ENCODE measurements at places on chromosomes 4 and X.

- DNase-seq: no peak
Observed at GRCh38 chr4:61246034-61246433, 45.9 kb downstream of the ADGRL3 start.

DNA sequence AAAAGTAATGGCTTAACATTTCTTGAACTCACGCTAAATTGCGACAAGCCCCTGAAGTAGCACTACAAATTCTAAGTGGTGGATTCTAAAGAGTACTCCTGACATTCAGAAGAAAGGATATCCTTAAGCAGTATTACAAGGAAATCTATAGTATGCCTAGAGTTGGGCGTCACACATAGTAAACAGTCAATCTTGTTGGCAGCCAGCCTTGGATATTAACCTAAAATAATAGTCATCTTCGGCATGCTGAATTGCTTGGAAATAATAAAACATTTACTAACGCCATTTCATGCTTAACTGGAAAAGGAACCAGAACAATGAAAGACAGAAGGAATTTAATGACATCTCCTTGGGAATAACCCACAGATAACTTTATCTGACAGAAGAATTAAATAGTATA lies 18.6 kb downstream of the ATP8A1 start:
- peak; percentile 11 for DNase-seq

- DNase-seq: peak; percentile 58
Observed at GRCh38 chrX:151793886-151794285, 59.3 kb downstream of the CNGA2 start.

GRCh38 chr4:143207555-143207954 lies 22.8 kb downstream of the USP38 start:
- no peak for DNase-seq

DNA sequence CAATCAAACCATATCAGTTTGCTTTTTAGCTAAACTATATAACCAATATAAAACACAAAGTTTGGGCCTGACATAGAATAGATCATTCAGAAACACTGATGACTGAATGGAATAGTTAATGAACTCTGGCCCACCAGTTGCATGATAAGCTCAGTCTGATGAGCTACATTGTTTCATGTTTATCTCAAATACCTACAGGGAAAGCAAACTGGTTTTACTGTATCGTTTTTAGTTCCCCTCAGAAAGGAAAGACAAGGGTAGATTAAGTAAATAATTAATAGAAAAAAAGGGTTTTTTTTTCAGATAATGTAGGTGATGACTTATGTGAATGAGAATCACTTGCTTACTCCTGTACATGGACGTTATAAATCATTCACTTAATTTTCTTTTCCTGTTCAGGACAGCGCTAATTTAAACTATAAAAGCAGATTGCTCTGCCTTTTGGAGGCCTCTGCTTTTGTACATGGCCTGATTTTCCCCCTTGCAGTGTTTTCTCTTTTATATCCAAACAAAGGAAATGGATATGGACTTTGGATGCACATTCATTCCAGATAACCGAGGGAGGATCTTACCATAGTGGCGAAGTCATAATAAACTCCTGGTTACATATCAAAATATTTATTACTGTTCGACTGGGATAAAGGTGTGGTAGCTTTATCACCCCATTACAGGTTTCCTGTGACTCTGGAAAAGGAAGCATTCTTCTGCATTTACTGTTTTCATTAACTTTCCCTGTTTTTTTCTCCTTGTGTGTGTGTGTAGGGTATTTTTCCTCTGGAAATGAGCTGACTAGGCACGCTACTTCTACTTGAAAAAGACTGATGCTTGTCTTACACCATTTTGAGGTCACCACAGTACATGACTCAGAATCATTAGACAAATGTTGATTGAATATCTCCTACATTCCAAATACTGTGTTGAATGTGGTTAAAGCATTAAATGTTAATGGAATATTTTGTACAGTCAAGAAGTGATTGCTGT lies 373.1 kb upstream of the HS3ST1 start:
- DNase-seq: no peak

DNA sequence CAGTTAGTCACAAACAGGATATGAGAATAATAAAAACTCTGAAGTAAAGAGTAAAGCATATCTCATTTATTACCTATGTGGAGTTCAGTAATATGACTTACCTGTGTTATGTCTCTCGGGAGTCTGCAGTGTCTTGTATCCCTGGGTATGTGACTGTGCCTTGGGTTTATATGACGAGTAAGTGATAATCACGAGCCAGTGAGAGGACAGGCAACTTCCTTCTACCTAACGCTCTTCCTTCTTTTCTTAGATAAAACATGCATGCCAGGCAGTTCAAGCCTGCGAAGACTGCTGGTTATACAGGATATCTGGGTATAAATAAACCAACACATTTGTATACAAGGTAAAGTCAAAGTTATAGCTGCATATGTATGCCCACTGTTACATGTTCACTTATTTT lies at the start of gene HPGDS:
HPGDS (minus strand) TSS at position 143 of the 400 bp plus-strand sequence. CDS start 8,207 bp downstream, outside the sequence.
- no peak for DNase-seq

DNA sequence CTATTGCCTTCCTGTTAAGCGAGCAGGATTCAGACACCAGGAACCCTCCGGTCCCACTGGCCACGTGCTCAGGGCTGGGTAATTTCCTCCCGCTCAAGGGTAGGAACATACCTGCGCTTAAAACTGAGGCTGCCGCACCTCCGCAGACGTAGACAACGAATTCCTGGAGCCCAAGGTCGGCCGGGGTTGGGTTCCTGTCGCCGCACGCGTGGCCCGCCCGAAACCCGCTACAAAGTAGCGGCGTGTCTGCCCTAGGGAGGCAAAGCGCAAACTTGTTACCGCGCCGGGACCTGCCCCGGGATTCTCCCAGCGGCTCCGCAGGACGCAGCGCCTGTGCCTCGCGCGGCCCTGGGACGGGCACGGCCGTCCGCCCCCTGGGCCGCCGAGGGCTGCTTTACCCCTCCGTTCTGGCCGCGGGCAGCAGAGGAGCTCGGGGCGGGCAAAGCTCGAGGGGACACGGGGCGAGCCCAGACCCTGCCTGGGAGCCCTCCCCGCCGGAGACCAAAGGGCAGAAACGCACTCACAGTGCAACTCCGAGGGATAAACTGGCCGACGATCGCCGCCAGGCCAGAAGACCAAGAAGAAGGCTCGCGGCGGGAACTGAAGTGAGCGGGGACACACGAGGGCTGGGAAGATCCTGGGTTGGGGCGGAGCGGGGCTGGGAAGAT lies at the start of gene ERVMER34-1:
ERVMER34-1 (minus strand) TSS at position 607 of the 668 bp plus-strand sequence. CDS start 5,905 bp downstream, outside the sequence.
- DNase-seq: peak; percentile 83

- DNase-seq: no peak
Observed at GRCh38 chr4:149716728-149717127, 98.9 kb downstream of the IQCM start.

- DNase-seq: peak; percentile 18
Observed at GRCh38 chr4:88706574-88706973, 8.9 kb upstream of the NAP1L5 start.

- DNase-seq: no peak
Observed at GRCh38 chr4:26474551-26474950, 15.7 kb downstream of the CCKAR start.

DNA sequence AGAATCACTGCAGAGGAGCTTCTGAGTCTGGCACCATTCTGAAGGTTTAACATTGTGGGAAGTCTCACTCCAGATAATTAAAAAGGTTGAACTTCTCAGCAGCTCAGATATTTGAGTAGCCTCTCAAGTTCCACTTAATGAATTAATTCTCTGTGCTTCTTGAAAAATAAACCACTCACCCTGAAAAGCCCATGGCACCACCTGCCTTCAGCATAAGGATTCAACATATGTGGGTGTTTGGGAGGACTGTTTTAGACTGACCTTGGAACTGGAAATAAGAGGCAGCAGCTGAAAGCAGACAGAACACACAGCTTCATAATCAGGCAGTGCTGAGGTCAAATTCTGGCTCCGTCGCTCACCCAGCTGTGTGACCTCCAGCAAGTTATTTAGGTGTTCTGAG lies 100.6 kb downstream of the KCNIP4 start:
- no peak for DNase-seq

- no peak for DNase-seq
Observed at GRCh38 chr4:165606465-165607205, 227.8 kb downstream of the CPE start.

DNA sequence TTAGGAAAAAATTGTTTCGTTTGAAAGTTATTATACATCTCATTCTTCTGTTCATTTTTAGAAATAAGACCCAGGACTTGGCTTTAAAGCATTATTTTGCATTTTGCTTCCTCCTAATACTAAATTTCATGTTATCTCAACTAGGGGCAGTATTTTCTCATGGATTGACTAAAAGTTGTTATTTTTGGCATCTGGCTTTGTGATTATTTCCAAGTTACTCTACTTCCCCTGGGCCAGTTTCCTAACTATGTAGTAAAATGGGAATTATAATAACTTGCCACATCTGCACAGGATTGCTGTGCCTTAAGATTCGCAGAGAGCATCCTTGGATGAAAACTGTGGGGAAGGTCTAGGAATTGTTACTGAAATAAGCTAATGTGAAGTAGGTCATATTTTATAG lies 3.0 kb downstream of the RBPJ start:
- DNase-seq: no peak

GRCh38 chrX:149569770-149570169 lies 17.5 kb downstream of the MAGEA9B start:
- no peak for DNase-seq

- peak; percentile 82 for DNase-seq
Observed at GRCh38 chr4:113979148-113979904, at the start of gene ARSJ. Gene ARSJ (minus strand): TSS chr4:113979647. CDS start chr4:113978834, 813 bp downstream.

GRCh38 chr4:153269218-153269990 lies 65.2 kb downstream of the TRIM2 start:
- DNase-seq: no peak

DNA sequence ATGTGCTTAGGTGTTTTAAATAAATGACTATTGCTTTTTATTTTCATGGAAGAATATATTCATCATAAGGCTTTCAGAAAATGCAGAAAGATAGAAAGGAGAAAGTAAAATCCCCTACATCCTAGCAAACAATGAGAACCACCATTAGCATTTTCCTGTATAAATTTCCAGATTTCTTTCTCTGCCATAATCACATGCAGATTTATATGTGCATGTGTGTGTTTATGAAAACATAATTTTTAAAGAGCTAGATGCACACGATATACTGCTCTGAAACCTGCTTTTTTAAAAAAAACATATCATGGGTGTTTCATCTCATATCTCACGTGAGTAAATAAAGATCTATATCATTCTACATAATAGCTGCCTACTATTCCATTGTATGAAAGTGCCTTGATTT lies 26.4 kb upstream of the PPARGC1A start:
- no peak for DNase-seq

GRCh38 chr4:2301806-2302205 lies 39.9 kb upstream of the MXD4 start:
- no peak for DNase-seq

DNA sequence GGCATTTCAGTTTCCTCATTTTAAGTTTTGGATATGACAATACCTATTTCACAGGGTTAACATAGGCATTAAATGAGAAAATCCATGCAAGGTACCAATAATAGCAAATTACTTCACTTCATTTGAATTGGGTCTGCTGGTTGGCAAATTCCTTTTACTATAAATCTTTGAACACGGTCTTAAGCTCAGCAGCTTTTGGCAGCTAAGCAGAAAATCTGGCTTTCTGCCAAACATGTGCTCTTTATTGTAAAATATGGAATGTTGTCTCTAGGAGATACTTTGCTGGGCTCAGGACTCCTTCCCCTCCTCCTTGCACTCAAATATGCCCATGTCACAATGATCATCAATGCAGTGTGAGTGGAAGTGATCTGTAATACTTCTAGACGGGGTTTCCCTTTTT lies 16.8 kb upstream of the DMP1 start:
- DNase-seq: peak; percentile 4

DNA sequence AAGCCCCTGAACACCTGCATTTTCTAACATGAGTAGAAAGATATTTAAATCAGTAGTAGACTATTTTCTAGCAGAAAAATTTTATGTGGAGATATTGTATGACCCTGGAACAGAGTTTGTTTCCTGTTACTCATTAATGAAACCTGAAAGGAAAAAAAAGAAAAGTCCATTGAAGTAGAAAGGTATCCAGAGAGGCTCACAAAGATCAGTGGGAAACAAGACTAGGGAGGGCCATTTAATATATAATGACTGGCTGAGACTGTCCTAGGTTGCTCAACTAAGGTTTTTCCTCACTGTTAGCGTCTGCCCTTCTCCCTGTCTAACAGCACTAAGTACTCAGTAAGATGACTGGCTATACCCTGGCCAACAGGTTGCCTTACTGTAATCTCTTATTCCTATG lies 788.6 kb downstream of the GLUD2 start:
- no peak for DNase-seq

GRCh38 chr4:85805891-85806290 lies 330.9 kb downstream of the ARHGAP24 start:
- no peak for DNase-seq

DNA sequence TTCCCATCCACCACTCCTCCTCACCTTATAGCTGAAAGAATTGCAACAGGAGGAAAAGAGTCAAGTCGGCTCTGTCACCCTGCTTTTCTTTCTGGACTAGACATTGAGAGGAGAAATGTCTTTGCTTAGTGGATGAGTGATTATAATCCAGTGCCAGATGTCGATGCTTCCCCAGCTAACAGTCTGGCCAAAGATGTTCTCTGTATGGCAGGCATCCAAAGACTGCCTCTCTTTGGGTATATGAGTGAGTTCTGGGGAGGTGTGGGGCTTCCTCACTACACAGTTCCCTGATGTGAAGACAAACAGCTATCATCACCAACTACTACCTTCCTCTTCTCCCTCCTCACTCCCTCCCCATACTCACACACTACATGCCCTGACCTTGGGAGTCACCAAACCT lies 90.9 kb downstream of the COMMD8 start:
- DNase-seq: peak; percentile 19

- DNase-seq: peak; percentile 96
Observed at GRCh38 chrX:39736216-39737211, 361.2 kb downstream of the BCOR start.

- DNase-seq: no peak
Observed at GRCh38 chr4:104395168-104395614, 99.5 kb downstream of the CXXC4 start.

- no peak for DNase-seq
Observed at GRCh38 chrX:32397562-32398216, 813.7 kb downstream of the DMD start.

- DNase-seq: no peak
Observed at GRCh38 chr4:1019729-1020470, 8.5 kb downstream of the FGFRL1 start.

Measured in MG63 (cell line).